ENCODE measurements at places on chromosomes 5 and 9.

DNA sequence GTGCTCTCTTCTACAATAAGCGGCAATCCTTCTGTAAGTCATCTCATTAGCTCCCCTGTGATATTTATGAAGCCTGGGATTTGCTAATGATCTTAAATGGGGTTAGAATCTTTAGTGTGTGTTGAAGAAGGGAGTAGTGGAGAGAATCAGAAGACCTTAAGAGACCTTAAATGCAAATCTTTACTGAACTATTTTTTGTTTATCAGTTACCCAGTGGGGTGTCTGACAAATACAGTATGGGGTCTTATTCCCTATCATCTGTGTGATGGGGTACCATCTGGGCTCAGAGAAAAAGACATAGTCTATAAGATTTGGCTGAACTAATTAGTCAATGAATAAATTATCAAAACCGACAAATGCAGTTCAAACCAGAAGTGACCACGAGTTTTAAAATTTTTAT is 378.4 kb upstream of the SGCD start:
- DNase-seq, result no peak

DNA sequence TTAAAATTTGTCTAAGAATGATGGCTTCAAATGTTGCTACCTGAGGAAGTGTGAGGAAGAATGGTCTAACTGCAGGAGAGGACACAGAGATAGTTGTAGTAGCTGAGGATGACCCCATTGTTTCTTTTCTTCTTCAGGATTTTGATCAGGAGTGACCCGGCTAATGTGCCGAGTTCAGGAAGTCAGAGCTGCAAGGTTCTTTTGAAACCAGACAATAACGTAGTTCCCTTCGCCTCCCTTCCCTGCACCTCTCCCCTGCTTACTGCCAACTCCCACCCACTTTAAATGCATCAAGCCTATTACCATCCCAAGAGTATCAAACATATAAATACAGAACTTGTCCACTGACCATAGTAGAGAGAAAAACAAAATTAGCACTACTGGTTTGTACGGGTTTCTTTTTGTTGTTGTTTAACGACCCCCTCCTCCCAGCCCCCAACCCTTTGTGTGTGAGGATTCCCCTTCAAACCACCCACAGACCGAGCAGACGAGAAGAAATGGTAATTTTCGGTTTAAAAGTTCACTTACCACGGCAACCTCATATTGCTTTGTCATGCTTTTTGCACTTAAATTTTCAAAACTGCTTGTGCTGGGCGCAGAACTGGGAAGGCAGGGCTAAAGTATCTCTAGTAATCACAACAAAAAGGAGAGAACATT is 23.5 kb upstream of the ELAVL2 start:
- no peak for DNase-seq

- no peak for DNase-seq
Observed at GRCh38 chr5:147509710-147510651, at the start of gene DPYSL3. DPYSL3 (minus strand) TSS chr5:147510068; CDS start chr5:147509858, 210 bp downstream.

GRCh38 chr5:117296872-117297271 is 722.2 kb upstream of the SEMA6A start:
- DNase-seq, result no peak

DNA sequence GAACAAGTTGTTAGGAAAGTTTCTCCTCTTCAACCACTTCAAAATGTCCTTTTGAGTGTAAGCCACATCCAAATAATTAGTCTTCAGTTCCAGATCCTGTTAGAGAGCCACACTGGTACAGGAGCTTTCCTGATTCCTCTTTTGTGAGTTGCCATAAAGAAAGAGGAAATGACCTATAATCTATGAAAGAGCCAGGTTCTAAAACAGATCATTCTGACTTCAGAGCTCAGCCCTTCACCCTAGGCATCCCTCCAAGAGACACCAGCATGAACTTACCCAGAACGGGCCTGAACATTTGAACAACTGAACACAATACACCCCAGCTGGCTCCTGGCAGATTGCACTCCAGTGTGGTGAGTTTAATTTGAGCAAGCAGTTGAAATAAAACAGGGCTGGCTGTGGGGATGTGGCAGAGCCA is 25.7 kb downstream of the SLC1A1 start:
- no peak for DNase-seq

GRCh38 chr9:137710704-137711103 is 91.9 kb downstream of the EHMT1 start:
- no peak for DNase-seq

DNA sequence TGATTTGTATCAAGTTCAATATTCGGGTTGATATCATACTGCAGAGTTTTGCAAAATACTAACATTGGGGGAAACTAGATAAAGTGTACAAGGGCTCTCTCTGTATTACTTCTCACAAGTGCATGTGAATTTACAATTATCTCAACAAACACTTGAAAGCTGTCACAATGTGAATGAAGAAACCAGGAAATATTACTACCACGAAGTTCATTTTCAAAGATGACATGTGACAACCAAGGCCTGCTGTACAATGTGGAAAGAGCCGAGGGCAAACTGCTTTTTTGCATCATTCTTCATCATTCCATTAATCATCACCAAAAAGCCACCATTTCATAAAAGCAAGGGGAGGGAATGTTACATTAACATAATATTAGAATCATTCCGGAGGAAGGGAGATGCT is 310.0 kb downstream of the GLIS3 start:
- no peak for DNase-seq

- no peak for DNase-seq
Observed at GRCh38 chr5:72937517-72938061, 18.3 kb upstream of the FCHO2 start.

- no peak for DNase-seq
Observed at GRCh38 chr9:16784002-16784401, 86.5 kb downstream of the BNC2 start.
